ENCODE measurements at places on chromosomes 11 and 22. TPM values are rescaled to one million over a fixed set of nuclear protein-coding genes. Genes with fewer than 3 reads are reported as not detected.

Gene CDCA5
- total RNA-seq, result 9.1 TPM

Gene C11orf86
- total RNA-seq, result not detected

Gene TECTA
- 1.1 TPM for total RNA-seq

Gene KCNJ11
- 22.9 TPM for total RNA-seq

Gene MOGAT2
- not detected for total RNA-seq

Gene TMEM191B
- total RNA-seq, result not detected

Gene NARS2
- total RNA-seq, result 21.3 TPM
